Esophagus muscularis mucosa (tissue), 4 donors: ENCODE measurements at places on chromosomes 4 and X. TPM values are rescaled to one million over a fixed set of nuclear protein-coding genes. Genes with fewer than 3 reads are reported as not detected.

PDCL2 gene
- total RNA-seq, result not detected

REPS2 gene
- total RNA-seq, result 26.4 TPM

FANCB gene
- 0.33 TPM for total RNA-seq

DNA sequence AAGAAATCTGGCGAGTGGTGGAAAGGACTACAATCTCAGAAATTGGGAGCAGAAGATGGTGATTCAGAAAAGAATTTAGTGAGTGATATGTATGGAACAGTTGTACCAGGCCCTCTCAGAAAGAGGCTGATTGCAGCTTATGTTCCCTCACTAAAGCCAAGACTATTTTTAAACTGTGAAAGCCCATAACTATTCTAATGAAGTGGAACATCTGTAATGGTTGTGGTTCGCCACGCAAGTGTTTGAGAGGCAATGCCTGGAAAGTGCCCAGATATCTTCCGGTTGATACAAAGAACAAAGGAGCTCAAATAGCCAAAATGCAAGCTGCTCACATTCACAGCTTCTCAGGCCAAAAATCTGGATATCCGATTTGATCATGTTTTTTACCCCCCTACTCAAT lies 1250.7 kb downstream of the RAPGEF2 start:
- no peak overlapping the region for H3K27ac ChIP-seq
- no peak for DNase-seq
- H3K4me1 ChIP-seq, result no peaks in the 10 kb centered on the region
- no peaks in the 10 kb centered on the region for H3K36me3 ChIP-seq

RAB41 gene
- total RNA-seq, result not detected

DNA sequence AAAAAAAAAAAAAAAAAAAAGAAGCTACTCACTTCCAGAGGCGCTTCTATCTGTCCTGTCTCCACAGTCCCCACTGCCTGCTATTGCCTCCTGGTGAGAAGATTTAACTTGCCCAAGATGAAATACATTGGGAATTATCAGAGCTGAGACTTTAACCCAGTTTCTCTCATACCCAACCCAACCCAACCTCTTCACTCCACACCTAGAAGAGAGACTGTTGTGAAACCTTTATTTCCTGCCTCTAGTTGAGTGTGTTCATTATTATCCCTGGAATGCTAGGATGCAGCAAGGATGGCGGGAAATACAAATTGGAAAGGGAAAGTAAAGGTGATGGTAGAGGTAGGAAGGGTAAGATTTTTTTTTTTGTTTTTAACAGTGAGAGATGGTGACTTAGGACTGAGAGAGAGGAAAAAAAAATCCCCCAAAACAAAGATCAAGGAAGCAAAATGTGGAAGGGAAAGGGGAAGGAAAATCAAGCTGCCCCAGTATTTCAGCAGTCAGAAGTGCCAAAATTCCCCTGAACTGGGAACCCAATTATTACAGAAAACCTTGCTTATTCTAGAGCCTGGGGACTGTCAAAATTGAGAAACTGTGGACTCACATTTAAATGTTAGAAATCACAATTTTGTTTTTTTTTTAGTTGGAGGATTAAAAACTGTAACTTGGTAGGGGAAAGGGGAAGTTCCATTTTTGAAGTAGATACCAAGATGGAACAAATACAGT lies 253.0 kb downstream of the PTTG2 start:
- no peak overlapping the region for H3K27ac ChIP-seq
- H3K4me3 ChIP-seq, result no peak overlapping the region
- peaks cover 26% of the 10 kb centered on the region for H3K4me1 ChIP-seq
- H3K36me3 ChIP-seq, result no peaks in the 10 kb centered on the region
- H3K27me3 ChIP-seq, result no peaks in the 10 kb centered on the region

XKRX gene
- not detected for total RNA-seq

- DNase-seq, result no peak
- H3K36me3 ChIP-seq, result no peaks in the 10 kb centered on the region
- no peaks in the 10 kb centered on the region for H3K27me3 ChIP-seq
- peaks cover 18% of the 10 kb centered on the region for H3K4me1 ChIP-seq
Measured at GRCh38 chr4:74364652-74365491, at the start of gene EREG. Gene EREG (plus strand): TSS chr4:74365145. CDS start chr4:74365309, 164 bp downstream.

- H3K27ac ChIP-seq, result no peak overlapping the region
- H3K36me3 ChIP-seq, result no peaks in the 10 kb centered on the region
- H3K4me3 ChIP-seq, result no peak overlapping the region
- H3K27me3 ChIP-seq, result no peaks in the 10 kb centered on the region
- no peak for DNase-seq
- H3K4me1 ChIP-seq, result no peaks in the 10 kb centered on the region
Measured at GRCh38 chrX:55342533-55343501, 78.1 kb upstream of the PAGE3 start.
